Activated CD8-positive, alpha-beta T cell treated with anti-CD3 and anti-CD28 coated beads, Interleukin-2, amount 10 ng/mL, durations not matched to agents 7 days and 5 days (primary cell): ENCODE measurements at places on chromosomes 3 and 15. TPM values are rescaled to one million over a fixed set of nuclear protein-coding genes. Genes with fewer than 3 reads are reported as not detected.

Gene RPP25
- total RNA-seq = 7.2 TPM

Gene ABTB1
- 15.6 TPM for total RNA-seq

Gene ZNF662
- total RNA-seq = 1.2 TPM

Gene MDFIC2
- total RNA-seq = not detected

Gene GPR149
- not detected for total RNA-seq

Gene XCR1
- not detected for total RNA-seq

DNA sequence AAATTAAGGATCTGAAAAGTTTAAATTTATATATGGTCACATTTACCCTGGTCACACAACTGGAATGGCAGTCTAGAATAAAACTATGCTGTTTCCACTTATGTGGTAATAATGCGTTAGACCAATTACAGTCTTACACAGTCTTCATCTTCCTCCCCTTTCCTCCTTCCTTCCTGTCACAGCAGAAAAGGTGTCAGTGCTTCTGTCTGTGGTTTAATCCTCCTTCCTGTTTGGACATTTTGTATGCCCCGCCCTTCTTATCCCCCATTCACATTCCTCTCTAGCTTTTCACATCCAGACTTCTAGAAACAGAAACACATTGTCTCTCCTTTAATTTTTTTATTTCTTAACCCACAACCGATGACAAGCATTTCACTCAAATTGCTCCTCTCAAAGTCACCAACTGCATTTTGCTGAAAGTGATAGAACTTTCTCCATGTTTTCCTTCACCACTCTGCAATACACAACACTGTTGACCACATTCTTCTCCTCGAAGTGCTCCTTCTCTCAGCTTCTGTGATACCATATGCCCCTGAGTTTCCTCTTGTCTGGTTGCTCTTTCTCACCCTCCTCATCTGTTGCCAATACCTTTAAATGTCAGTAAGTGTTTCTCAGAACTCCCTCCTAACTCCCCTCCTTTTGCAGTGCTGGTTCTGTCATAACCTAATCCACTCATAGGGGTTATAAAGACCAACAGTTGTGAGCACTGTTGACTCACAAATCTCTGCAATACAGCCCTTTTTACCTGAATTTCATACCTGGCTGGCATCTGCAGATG, 271.6 kb downstream of the UBE2E2 start:
- no peak overlapping the region for H3K4me3 ChIP-seq
- H3K36me3 ChIP-seq = peaks cover 18% of the 10 kb centered on the region
- peaks cover 12% of the 10 kb centered on the region for H3K4me1 ChIP-seq
- DNase-seq = no peak

DNA sequence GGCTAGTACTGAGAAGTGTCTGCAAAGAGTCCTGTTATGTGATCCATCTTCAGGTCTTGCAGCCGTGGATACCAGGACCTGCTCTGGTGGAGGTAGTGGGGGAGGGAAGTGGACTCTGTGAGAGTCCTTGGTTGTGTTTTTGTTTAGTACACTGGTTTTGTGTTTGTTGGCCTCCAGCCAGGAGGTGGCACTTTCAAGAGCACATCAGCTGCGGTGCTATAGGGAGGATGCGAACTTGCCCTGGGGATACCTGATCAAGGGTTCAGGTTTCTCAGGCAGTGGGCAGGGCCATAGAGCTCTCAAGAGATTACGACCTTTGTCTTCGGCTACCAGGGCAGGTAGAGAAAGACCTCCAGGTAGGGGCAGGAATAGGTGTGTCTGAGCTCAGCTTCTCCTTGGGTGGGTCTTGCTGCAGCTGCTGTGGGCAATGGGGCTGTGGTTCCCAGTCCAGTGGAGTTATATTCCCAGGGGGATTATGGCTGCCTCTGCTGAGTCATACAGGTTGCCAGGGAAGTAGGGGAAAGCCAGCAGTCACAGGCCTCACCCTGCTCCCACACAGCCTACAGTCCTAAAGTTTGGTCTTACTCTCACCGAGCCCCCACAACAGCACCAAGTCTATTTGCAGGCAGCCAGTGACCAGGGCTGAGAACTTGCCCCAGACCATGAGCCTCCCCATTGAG, 132.8 kb upstream of the NPHP3 start:
- no peaks in the 10 kb centered on the region for H3K4me1 ChIP-seq
- H3K36me3 ChIP-seq = no peaks in the 10 kb centered on the region
- no peaks in the 10 kb centered on the region for H3K27me3 ChIP-seq
- no peak overlapping the region for H3K4me3 ChIP-seq
- no peak overlapping the region for H3K27ac ChIP-seq
- DNase-seq = no peak

DNA sequence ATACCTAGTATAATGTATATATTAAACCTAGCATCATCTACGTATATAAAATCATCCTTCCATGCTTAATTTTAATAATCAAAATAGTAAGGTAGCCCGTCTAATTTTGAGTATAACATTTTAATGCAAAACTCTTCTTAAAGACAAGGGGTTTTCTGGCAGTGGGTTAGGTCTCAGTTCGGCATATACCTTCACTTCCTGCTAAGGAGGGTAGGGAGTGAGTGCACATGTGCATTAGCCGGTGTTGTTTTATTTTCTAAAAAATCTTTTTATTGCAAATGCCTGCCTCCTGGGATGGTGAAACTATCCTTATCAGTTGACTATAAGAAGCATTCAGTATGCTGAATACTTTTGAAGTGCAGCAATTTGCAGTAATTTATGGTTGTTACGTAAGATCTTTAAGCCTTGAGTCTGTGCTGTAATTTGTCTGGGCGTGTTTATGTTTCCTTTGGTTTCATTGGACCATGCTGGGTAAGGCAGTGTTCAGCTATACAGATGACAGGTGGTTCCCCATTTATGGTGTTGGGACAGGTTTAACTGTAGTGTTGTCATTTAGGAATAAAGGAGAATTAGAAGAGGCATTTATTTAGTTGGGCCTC, 11.7 kb downstream of the ARHGEF26 start:
- no peak overlapping the region for H3K4me3 ChIP-seq
- no peak for DNase-seq
- no peaks in the 10 kb centered on the region for H3K36me3 ChIP-seq
- no peak overlapping the region for H3K27ac ChIP-seq
- H3K27me3 ChIP-seq = peaks cover 11% of the 10 kb centered on the region

- H3K4me1 ChIP-seq = no peaks in the 10 kb centered on the region
- peaks cover 8% of the 10 kb centered on the region for H3K27me3 ChIP-seq
- no peak for DNase-seq
- no peaks in the 10 kb centered on the region for H3K36me3 ChIP-seq
- no peak overlapping the region for H3K4me3 ChIP-seq
Measured at GRCh38 chr15:74216949-74217348, 14.4 kb upstream of the STRA6 start.

GRCh38 chr3:153070511-153070868, 91.5 kb upstream of the RAP2B start:
- H3K4me1 ChIP-seq = no peaks in the 10 kb centered on the region
- H3K4me3 ChIP-seq = no peak overlapping the region
- peaks cover 2% of the 10 kb centered on the region for H3K27me3 ChIP-seq

- no peak overlapping the region for H3K27ac ChIP-seq
- H3K4me3 ChIP-seq = no peak overlapping the region
- no peaks in the 10 kb centered on the region for H3K36me3 ChIP-seq
- H3K27me3 ChIP-seq = no peaks in the 10 kb centered on the region
- DNase-seq = no peak
- no peaks in the 10 kb centered on the region for H3K4me1 ChIP-seq
Measured at GRCh38 chr3:38610934-38611333, 38.6 kb downstream of the SCN5A start.

GRCh38 chr3:79871656-79872055, 103.9 kb upstream of the ROBO1 start:
- H3K27ac ChIP-seq = no peak overlapping the region
- no peak for DNase-seq
- no peaks in the 10 kb centered on the region for H3K27me3 ChIP-seq
- no peaks in the 10 kb centered on the region for H3K4me1 ChIP-seq
- no peaks in the 10 kb centered on the region for H3K36me3 ChIP-seq
- H3K4me3 ChIP-seq = no peak overlapping the region

DNA sequence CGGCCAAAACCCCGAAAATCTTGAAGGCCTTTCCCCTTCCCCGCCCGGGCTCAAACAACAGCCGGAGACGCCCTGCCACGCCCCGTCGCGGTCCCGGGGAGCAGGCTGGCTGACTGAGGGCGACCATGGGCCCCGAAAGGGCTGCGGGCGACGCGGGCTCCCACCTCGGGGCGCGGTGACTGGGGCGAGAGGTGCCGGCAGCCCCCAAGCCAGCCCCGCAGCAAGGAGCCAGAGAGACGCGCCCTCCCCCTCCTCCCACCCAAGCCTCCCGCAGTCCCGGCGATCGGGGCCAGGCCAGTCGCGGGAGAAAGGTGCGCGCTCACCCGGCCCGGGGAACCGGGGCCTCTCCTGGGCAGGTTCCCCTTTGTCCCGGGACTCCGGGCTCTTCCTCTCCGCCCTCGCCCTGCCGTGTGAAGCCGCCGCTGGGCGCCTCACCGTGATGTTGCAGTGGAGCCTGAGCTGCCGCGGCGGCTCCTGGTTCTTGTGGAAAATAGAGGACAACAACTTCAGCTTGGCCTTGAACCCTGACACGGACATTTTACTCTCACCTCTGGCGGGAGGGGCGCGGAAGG, 30.6 kb upstream of the ZSCAN2 start:
- peaks cover 22% of the 10 kb centered on the region for H3K4me1 ChIP-seq
- H3K27ac ChIP-seq = peak overlapping the region; percentile 92
- H3K36me3 ChIP-seq = no peaks in the 10 kb centered on the region
- DNase-seq = peak; percentile 68
- H3K4me3 ChIP-seq = peak overlapping the region; percentile 84
- no peaks in the 10 kb centered on the region for H3K27me3 ChIP-seq

- no peaks in the 10 kb centered on the region for H3K27me3 ChIP-seq
- peaks cover 73% of the 10 kb centered on the region for H3K4me1 ChIP-seq
- H3K27ac ChIP-seq = no peak overlapping the region
- H3K4me3 ChIP-seq = no peak overlapping the region
Measured at GRCh38 chr3:183538486-183538885, 17.0 kb downstream of the KLHL6 start.

- no peaks in the 10 kb centered on the region for H3K4me1 ChIP-seq
- H3K27me3 ChIP-seq = no peaks in the 10 kb centered on the region
- no peaks in the 10 kb centered on the region for H3K36me3 ChIP-seq
Measured at GRCh38 chr3:176755977-176756376, 441.3 kb downstream of the TBL1XR1 start.

DNA sequence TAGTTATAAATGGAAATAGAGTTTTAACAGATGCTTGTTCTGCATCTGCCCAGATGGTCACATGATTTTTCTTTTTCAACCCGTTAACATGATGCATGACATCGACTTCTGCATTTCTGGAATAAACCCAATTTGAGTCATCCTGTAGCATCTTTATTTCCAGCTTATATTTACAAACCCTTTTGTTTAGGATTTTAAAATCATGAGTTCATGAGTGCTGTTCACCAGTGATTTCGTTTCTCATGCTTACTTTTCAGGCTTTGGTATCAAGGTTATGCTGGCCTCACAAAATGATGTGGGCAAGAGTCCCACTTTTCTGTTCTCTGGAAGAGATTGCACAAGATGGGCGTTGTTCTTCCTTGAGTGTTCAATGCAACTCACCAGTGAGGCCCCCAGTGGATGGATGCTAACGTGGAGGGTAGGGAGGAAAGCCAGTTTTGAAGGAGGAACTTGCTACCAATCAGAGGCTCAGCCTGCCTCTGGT, 5.2 kb downstream of the HRH1 start:
- no peaks in the 10 kb centered on the region for H3K36me3 ChIP-seq
- no peak overlapping the region for H3K4me3 ChIP-seq
- peaks cover 9% of the 10 kb centered on the region for H3K4me1 ChIP-seq

DNA sequence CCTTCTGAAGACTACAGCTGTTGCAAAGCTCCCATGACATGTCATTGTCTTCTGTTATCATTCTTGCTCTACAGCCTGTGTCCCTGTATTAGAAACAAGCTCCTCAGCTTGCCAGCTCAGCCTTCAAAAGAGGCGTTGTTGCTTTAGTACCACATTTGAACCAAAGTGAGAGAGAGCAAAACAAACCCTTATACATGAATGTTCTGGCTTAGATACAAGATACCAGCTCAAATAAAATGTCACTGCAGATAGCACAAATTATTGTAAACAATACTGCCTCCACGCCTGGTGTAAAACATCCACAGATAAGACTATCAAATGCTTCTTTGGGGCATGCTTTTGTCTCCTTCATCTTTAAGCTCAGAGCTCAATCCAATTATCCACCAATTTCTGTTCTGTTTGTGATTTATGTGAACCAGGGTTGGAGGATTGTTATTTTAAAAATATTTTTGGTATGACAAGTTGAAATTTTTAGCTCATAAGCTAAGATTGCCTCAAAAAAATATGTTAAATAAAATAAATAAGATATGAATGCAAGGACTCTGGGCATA, 403.6 kb upstream of the CDIN1 start:
- no peaks in the 10 kb centered on the region for H3K27me3 ChIP-seq
- H3K27ac ChIP-seq = no peak overlapping the region
- no peak overlapping the region for H3K4me3 ChIP-seq
